Effector CD8-positive, alpha-beta T cell (primary cell): ENCODE measurements at places on chromosomes 11 and 22.

GRCh38 chr11:103591554-103591953, 444.9 kb upstream of the DDI1 start:
- DNase-seq: no peak

- no peak for DNase-seq
Observed at GRCh38 chr11:35166369-35167360, 27.7 kb downstream of the CD44 start.

GRCh38 chr22:37062376-37062675, 10.8 kb downstream of the KCTD17 start:
- no peak for DNase-seq

- DNase-seq: no peak
Observed at GRCh38 chr11:100719809-100720221, 32.7 kb downstream of the ARHGAP42 start.

- DNase-seq: no peak
Observed at GRCh38 chr22:46099740-46100139, 50.6 kb upstream of the PPARA start.

- DNase-seq: no peak
Observed at GRCh38 chr11:102780491-102780918, at the start of gene MMP10. TSS of gene MMP10 (minus strand) at chr11:102780628. CDS start at chr11:102780591, 37 bp downstream.

DNA sequence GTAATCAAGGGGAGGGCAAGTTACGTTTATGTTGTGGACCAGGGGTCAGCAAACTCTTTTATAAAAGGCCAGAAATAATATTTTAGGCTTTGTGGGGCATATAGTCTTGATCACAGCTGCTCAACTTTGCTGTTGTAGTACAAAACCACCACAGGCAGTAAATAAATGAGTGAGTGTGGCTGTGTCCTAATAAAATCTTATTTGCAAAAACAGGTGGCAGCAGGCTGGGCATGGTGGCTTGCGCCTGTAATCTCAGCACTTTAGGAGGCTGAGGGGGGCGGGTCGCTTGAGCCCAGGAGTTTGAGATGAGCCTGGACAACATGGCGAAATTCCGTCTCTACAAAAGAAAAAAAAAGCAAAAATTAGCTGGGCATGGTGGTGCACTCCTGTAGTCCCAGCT, 57.9 kb upstream of the NUP160 start:
- DNase-seq: no peak

DNA sequence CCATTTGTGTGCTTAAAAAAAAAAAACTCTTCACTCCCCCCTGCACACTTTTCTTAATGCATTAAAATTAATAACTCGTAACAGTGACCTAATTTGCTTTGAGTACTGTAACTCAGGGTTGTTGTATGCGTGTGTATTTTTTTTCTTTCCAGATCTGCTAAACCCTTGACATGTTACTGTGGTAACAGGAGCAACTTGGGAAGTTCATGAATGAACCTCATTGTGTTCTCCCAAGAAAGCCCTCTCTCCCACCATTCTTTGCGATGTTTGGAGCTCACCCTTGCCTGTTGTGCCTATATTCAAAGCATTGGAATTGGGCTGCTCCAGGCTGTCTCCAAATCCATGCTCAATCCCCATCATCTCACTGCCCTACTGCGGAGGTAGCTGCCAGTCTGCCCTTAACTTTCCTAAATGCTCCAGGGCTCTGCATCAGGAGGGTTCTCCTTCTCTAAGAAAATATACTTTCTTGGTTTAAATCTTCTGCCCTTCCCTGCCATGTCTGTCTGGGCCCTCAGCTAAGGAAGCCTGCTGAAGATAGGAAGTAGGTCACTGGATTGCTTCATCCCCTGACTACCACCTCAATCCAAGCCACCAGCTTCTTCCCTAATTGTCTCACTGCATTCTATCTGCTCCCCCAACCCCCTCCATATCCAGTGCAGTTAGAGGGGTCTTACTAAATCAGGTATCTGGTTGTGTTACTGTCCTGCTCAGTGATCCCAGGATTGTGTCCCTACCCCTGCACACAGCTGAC, 70.3 kb downstream of the KIRREL3 start:
- DNase-seq: no peak

GRCh38 chr11:83054904-83055380, 16.8 kb downstream of the RAB30 start:
- DNase-seq: no peak

DNA sequence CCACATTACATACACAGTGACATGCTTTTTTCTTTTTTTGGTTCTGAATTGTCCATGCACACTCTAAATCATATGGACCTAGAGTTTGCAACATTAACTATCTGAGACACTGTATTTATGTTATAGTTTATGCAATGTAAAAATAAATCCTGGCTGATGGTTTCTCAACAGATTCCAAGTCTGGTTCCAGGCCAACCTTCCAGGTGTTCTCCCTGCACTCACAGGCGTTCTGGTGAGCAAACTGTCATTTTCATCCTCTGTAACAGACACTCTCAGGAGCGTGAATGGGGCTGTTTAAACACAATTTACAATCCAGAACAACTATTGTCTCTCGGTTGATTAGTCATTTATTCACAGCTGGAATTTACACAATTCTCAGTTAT, 36.5 kb upstream of the ANKK1 start:
- DNase-seq: no peak

GRCh38 chr11:121802542-121802941, 313.5 kb downstream of the BLID start:
- DNase-seq: no peak

GRCh38 chr11:113572136-113572735, 97.0 kb upstream of the DRD2 start:
- no peak for DNase-seq

- no peak for DNase-seq
Observed at GRCh38 chr11:73221451-73221850, 3.4 kb downstream of the P2RY2 start.

DNA sequence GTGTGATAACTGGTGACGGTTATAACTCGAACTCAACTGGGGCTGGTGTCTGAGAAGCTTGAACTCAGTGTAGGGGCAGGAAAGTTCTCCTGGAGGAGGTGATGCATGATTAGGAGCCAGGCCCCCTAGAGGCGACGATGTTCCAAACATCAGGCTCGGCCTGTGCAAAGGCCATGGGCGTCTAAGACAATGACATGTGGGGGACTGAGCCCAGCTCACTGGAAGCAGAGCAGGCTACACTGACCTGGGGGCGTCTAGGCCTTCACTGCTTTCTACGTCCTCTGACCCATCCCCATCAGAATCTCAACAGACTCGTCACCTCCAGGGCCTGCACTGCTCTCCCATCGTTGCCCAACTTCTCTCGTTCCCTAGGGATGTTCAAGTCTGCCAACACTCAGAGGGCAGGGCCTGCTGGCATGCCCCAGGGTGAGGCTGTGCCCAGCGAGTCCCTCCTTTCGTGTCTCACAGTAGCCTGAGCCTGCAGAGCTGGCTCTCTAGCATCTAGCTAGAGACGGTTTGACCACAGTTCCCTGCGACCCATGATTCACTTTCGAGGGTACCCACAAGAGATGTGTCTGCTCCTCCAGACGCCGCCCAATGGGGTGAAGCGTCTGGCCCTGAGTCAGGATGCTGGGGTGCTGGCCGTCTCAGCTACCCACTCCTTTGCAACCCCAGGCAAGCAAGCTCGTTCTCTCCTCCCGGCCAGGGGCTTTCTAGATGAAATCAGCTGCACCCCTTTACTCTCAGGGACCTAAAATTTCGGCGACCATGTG, 1.1 kb upstream of the ATG16L2 start:
- peak; percentile 38 for DNase-seq

- DNase-seq: no peak
Observed at GRCh38 chr11:118851970-118852369, 31.7 kb upstream of the CXCR5 start.
